Left renal cortex interstitium (tissue), 4 donors: ENCODE measurements at places on chromosomes 16 and 17.

GRCh38 chr16:56874800-56875199 lies 9.8 kb downstream of the SLC12A3 start:
- DNase-seq: no peak

DNA sequence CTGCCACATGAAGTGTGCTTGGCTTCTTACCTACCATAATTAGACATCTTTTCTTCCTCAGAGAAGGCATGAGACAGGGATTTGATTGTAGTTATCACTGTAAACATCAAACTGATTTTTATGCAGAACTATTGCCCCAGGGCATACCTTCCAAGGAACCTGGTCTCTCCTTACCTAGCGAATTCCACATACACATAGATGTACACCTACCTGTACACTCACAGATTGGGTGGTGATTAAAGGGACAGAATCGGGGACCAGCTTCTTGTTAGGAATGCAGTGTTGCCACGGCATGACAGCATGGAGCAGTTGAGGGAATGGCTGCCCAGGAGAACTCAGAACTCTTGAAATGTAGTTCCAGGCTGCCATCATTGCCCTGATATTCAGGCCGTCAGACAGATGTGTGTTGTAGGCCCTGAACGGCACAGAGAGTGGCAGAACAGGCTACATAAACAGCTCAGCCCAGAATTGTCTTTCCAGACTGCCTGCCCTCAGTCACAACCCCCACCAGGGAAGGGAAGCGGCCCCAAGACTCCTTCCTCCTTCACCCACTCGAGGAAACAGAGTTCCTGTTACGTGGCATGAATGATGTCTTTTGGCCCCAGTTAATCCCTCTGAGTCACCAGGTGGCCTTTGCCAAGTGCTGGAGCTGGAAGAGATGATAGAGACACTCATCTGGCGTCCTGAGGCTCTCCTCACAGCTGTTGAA lies 17.8 kb upstream of the NAGLU start:
- no peak for DNase-seq

GRCh38 chr16:85615014-85615851 lies 2.1 kb downstream of the GSE1 start:
- DNase-seq: no peak

DNA sequence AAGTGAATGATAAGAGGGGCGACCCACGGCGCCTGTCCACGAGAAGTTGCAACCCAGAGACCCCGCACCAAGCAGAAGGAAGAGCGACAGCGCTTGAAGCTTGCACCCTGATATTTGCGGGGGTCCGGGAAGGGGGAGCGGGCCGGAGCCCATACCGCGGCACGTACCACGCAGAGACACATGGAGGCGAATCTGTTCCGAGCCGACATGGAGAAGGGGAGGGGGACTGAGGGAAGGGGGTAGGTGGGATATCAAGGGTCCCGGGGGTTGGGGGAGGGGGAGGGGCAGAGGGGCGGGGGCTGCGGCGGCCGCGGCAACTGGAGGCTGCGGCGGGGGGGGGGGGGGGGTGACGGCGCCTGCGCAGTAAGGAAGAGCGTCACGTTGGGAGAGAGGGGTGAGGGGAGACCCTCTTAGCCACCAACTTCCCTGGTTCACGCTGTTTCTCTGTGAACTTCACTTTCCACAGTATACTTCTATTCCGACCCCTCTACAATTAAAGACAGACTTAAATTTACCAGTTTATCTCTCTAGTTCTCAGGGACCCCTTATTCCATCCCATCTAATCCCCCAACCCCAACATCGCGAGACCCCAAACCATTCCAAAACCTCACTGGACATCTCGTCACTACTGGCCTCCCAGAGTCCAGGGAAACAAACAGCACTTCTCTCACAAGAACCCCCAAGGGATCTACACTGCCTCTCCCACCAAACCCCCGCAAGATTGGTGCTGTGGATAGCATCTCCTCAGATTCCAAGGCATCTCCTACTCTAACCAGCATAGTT lies 8.0 kb downstream of the DLG4 start:
- no peak for DNase-seq

DNA sequence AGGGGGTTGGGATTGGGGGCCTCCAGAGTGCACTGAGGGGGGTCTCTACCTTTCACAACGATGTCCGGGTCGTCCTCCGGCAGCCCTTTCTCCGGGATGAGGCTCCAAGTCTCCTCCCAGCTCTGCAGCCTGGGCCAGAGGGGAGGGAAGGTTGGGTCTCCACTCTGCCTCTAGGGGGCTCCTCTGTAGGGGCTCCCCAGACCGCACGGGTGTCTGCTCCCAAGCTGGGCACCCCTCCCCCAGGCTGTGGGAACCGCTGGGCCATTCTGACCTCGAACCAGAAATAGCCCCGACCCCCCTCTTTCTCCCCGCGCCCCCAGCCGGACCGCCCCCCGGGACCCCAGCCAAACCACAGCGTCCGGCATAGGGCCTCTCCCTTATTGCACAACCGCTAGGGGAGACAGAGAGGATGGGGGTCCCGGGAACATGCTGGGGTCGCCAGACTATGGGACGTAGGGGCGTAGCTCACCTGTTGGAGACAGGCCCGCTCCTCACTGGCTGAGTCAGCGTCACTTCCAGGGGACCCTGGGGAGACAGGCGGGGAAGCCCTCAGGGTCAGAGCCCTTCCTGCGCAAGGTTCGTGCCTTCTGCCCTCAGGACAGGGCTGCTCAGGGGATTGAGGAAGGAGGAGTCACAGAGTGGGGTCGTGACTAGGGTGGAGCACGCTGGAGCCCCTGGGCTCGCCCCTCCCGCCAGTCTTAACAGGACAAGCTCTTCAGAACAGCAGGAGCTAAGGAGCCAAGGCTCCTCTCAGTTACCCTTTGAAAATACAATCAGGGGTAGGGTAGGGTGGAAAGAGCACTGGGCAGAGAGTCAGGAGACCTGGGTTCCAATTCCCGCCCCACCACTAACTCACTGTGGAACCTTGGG lies 2.7 kb downstream of the PLEKHH3 start:
- DNase-seq: no peak

DNA sequence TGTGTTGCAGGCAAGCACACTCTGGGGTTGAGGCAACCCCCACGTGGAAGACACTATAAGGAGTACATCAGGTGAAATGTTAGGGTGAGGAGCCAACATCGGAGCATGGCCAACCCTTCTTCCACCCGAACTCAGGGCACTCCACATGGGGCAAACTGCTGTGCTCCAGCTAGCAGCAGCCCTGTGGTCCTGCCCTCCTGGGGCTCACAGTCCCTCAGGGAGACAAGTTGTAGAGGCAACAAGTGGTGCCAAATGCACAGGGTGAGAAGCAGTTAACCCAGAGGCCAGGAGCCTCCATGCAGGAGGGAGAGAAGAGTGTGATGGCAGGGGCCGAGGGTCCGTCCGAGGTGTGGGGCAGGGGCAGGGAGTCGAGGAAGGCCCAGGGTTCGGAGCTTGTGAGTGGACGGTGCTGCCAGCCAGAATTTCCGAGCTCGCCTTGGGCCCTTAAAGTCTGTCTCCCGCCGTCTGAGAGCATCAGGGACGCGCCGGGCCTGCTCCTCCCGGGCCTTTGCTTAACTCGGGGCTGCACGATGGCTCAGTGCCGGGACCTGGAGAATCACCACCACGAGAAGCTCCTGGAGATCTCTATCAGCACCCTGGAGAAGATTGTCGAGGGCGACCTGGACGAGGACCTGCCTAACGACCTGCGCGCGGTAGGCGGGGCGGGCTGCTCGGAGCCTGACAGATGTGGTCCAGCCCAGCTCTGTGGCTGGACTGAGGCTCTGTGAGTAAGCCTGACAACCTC lies 32.3 kb downstream of the ATPAF2 start:
- no peak for DNase-seq

- no peak for DNase-seq
These were observed 396.8 kb downstream of the NPIPA8 start for GRCh38 chr16:17939723-17940122.

- DNase-seq: no peak
These were observed 83.8 kb upstream of the HS3ST4 start for GRCh38 chr16:25608002-25608401.

DNA sequence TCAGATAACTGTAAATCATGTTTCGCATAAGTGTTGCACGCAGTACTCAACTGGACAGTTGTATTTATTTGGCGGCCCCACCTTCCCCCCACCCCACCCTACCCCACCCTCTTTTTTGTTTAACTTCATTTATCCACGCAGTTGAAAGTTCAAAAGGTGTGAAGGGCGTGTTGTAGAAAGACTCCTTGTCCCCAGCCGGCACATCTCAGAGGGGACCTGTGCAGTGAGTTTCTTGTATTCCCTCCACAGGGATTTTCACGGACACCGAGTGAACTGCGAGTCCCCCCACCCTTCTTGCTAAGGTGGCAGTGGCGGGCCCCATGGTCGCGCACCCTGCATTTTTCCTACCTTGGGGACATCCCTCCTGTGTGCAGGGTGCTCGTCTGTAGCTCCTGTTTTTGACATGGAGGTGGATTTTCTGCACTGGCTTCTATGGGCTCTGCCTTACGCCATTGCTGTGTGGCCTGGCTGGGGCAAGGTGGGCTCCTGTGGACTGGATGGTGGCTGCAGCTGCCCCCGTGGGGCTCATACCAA lies 36.2 kb downstream of the ADCY7 start:
- no peak for DNase-seq

- no peak for DNase-seq
These were observed 2.3 kb downstream of the VKORC1 start for GRCh38 chr16:31092330-31092729.

- DNase-seq: no peak
These were observed 15.0 kb downstream of the GGA3 start for GRCh38 chr17:75246404-75246803.

- no peak for DNase-seq
These were observed 7.4 kb upstream of the ARMC7 start for GRCh38 chr17:75102385-75102821.

GRCh38 chr17:43176119-43176570 lies 5.1 kb downstream of the NBR1 start:
- DNase-seq: no peak

- DNase-seq: no peak
These were observed 1471.3 kb downstream of the CDH11 start for GRCh38 chr16:63650550-63650949.

DNA sequence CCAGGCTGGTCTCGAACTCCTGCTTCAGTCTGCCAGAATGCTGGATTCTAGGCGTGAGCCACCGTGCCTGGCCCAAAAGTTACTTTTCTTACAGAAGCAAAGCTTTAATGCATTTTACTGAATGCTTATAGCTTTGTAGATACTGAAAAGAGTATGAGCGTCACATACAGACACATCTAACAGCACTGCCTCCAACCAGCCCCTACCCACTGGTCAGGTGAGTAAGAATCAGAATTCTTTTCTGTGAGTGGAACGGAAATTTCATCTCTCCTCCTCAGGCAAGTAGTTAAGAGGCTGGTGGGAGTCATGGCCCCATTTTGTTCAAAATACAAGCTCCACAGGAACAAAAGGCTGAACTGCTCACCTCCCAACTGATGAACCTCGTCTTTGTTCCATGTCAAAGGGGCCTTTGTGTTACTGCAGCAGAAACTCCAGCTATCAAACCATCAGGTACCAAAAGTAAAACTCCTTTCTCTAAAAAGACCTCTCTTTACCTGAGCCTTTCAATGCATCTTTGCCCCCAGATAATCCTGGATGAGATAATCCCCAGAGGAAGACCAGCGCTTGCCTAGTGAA lies 92.4 kb upstream of the RPH3AL start:
- no peak for DNase-seq

DNA sequence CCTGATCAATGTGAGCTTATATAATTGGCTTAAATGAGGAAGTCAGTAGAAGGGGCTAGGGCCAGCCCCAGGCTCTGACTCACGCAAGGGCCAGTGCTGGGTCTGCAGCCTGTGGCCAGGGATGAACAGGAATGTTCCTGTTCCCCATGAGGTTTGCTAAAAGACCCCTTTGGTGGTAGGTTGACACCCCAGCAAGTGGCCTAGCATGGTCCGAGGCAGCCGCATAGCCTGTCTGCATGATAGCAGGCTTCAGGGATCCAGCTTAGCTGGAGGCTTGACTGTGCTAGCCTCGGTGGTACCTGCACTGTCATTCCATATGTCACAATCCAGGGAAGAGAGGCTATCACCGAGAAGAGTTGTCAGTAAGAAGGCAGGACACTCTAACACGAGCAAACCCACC lies 23.5 kb downstream of the TRIM25 start:
- DNase-seq: no peak

DNA sequence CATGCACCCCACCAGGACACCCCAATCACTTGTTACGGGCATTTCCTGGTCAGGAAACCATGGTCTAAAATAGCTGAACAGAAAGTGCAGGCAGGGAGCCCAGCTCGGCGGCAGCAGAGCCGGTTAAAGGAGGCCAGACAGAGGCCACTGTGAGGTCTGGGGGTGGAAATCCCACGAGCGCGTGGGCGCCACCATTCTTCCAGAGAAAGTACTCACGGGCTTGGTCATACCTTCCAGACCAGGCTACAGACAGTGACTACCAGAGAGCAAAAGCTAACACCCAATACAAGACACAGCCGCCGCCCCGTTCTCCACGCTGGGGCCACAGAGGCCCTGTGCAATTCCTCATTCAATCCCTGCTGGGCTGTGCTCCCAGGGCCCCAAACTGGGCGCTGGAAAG lies 11.9 kb downstream of the CEP131 start:
- no peak for DNase-seq
